ENCODE measurements at places on chromosomes 1 and 21.

DNA sequence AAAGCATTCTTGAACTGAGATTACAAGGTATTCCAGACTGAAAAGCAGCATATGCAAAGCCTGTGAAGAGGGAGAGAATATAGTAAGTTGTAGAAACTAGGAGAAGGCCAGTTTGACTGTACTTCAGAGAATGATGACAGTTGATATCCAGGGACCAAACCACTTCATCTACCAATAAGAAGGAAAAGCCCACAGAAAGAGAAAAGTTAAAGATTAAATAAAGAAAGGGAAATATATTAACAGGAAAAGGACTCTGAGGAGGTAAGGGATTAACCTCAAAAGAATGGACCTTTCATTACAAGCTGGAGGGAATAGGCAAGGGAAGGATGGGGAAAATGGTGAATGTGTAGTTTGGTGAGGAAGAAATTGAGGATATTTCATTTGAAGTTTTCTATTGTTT, 180.2 kb upstream of the CACYBP start:
- DNase-seq: no peak

- DNase-seq: no peak
Measured at GRCh38 chr1:220371324-220371723, 99.1 kb upstream of the RAB3GAP2 start.

DNA sequence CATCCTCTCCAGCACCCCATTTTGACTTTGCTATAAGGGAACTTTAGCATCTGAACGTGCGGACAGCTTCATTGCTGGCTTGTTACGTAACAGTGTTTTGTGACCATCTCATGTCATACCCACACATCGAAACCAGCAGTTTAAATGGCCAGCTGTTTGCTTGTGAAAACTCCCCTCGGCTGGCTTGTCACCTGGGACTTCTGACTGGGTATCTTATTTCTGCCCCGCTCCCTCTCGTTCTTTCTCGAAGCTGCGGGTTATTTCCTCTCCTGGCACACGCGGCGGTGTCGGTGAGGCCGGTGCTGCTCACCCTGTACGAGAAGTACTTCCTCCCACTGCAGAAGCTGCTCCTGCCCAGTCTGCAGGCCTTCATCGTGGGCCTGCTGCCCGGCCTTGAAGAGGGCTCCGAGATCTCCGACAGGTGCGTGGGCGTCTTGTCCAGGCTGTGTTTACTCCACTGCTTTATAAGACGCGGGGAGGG, 43.5 kb downstream of the DOP1B start:
- DNase-seq: no peak

GRCh38 chr21:46244602-46245001, 16.0 kb upstream of the LSS start:
- DNase-seq: no peak

DNA sequence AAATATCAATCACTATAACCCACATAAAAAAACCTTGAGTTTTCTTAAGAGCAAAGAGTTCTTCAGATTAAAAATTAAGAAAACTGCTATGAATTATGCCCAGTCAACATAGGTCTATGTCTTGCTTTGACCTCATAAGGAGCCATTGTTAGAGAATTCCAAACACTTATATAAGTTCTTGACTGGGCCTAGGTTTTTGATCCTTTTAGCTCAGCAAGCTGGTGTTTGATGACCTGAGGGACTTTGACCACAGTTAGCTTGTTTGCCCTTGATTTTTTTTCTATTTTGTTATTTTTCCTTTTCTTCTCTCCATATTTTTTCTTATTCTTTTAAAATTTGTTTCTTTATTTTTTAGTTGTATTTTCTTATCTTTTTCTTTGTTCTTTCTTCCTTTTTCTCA, 122.3 kb downstream of the RHOU start:
- DNase-seq: no peak

DNA sequence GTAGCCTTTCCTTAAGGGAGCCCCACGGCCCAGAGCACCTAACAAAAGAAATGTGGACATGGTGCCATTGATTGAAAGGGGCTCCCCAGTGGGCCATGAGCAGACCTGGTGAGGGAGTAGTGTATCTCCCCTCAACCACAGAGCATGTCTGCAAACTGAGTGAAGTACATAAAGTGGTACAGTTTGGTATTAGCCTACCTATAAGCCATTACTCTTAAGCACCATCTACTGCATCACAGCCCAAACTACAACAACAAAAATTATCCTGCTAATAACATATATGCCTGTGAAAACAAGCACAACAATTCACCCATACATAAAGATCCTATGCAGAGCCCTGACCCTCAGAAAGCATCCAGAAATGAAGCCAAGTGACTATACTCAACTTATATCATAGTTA, 407.8 kb downstream of the PTPRC start:
- DNase-seq: no peak

GRCh38 chr1:59238333-59238934, 58.5 kb upstream of the FGGY start:
- no peak for DNase-seq

DNA sequence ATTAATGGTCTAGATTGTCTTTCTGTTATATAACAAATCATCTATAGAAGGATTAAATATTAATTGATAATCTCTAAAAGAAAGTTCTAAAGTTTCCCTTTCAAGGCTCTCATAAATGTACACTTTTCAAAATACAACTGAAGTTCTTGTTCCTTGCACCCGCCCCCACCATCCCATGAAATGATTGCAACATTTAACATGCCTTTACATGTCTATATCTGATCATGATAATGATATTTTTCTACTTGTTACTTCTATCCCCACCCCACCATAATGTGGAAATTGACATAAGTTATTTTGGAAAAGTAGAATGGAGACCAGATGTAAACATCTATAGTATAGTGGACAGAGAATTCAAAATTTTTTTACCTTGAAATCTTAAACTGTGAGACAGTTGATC, 186.6 kb downstream of the NTNG1 start:
- DNase-seq: no peak

GRCh38 chr1:69411617-69412016, 156.1 kb upstream of the LRRC7 start:
- no peak for DNase-seq

- no peak for DNase-seq
Measured at GRCh38 chr1:6041432-6042062, 4.1 kb upstream of the KCNAB2 start.

- no peak for DNase-seq
Measured at GRCh38 chr21:38822778-38823238, 17.1 kb downstream of the ETS2 start.

- no peak for DNase-seq
Measured at GRCh38 chr1:27594564-27595510, 9.1 kb downstream of the AHDC1 start.

DNA sequence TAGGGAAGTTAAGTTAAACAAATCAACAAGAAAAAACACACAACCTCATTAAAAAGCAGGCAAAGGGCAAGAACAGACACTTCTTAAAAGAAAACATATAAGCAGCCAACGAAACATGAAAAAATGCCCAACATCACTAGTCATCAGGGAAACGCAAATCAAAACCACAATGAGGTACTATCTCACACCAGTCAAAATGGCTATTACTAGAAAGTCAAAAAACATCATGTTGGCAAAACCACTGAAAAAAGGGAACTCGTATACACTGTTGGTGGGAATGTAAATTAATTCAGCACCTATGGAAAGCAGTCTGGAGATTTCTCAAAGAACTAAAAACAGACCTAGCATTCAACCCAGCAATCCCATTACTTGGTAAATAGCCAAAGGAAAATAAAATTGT, 51.1 kb downstream of the HSF2BP start:
- no peak for DNase-seq

DNA sequence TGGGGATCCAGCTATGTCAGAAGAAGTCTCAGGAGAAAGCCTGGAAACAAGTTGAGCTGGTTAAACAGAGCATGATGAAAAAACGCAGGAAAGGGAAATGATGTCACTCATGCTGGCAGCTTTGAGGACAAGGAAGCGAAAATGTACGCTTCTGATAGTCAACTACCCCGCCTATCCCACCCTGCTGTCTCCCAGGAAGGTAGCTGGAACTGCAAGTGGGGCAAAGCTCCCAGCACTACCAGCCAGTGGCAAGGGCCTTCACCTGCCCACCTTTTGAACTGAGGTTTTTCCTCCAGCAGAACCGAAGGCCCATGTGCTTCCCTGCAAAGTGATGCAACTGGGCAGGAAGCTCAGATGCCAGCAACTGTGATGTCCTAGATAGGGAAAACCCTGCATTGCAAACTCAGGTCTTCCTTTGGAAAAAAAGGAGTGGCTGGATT, 6.3 kb upstream of the IL20 start:
- peak; percentile 4 for DNase-seq

- no peak for DNase-seq
Measured at GRCh38 chr1:239803781-239804180, 287.9 kb upstream of the FMN2 start.

- DNase-seq: peak; percentile 23
Measured at GRCh38 chr21:46515109-46515508, 56.4 kb downstream of the DIP2A start.

- DNase-seq: no peak
Measured at GRCh38 chr1:59689730-59690129, 125.0 kb upstream of the HOOK1 start.

DNA sequence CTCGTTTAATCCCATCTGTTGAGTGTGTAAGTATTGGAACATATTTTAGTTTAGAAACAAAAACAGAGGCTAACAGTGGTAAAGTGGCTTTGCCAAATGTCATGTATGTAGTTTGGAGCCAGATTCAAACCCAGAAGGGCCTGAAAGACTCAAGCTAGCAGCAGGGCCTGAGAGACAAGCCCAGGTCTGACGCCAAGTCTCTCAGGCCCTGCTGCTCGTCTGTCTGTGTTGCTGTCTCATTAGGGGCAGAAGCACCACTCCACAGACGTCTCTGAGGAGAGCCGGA, 8.3 kb downstream of the CITED4 start:
- DNase-seq: no peak

- DNase-seq: no peak
Measured at GRCh38 chr1:109979489-109980091, 5.0 kb upstream of the AHCYL1 start.

DNA sequence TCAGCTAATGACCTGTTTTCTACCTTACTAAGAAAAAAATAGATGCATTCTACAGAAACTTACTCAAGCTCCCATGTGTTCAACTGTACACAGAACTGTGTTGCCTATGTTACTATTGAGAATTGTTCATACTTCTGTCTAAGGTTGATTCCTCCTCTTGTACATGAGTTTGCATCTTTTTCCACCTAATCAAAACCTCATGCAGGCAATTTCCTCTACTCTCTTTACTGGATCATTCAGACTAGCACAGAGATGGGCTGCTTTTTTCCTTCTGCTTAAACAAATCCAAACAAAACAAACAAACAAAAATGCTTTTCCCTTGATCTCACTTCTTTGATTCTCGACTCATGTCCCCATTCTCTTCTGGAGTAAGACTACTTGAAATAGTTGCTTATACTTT, 58.8 kb upstream of the PTGFR start:
- no peak for DNase-seq

GRCh38 chr1:29975036-29975694, 738.8 kb downstream of the PTPRU start:
- DNase-seq: peak; percentile 27

Data from hindlimb muscle (tissue), 1 donor.